ENCODE measurements at places on chromosomes 7 and 10. TPM values are rescaled to one million over a fixed set of nuclear protein-coding genes. Genes with fewer than 3 reads are reported as not detected.

Gene CFAP43
- polyA plus RNA-seq: 3.5 TPM

DNA sequence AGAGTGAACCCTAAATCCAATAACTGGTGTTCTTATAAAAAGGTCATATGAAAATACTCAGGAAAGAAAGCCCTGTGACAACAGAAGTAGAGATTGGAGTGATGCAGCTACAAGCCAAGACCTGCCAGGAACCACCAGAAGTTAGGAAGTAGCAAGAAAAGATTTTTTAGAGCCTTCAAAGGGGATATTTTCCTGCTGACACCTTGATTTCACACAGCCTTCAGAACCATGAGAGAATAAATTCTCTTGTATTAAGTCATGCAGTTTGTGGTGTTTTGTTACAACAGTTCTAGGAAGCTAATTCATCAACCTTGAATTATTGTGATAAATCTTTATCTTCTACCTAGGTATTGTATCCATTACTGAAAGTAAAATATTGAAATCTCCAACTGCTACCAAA is 81.0 kb downstream of the HYCC1 start:
- H3K27ac ChIP-seq: no peak overlapping the region
- H3K4me1 ChIP-seq: no peaks in the 10 kb centered on the region
- no peak for DNase-seq

Gene TMEM26
- polyA plus RNA-seq: 0.14 TPM

DNA sequence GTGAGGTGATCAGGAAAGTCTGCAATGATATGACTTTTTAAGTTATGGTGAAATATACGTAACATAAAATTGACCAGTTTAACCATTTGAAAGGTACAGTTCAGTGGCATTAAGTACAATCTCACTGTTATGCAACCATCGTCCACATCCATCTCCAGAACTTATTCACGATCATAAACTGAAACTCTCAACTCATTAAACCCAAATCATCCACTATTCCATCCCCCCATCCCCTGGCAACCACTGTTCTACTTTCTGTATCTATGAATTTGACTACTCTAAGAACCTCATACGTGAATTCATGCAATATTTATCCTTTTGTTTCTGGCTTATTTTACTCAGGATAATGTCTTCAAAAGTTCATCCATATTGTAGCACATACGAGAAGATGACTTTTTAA is 48.4 kb downstream of the TFAM start:
- DNase-seq: no peak
- no peak overlapping the region for H3K4me3 ChIP-seq
- no peaks in the 10 kb centered on the region for H3K4me1 ChIP-seq
- no peaks in the 10 kb centered on the region for H3K27me3 ChIP-seq

DNA sequence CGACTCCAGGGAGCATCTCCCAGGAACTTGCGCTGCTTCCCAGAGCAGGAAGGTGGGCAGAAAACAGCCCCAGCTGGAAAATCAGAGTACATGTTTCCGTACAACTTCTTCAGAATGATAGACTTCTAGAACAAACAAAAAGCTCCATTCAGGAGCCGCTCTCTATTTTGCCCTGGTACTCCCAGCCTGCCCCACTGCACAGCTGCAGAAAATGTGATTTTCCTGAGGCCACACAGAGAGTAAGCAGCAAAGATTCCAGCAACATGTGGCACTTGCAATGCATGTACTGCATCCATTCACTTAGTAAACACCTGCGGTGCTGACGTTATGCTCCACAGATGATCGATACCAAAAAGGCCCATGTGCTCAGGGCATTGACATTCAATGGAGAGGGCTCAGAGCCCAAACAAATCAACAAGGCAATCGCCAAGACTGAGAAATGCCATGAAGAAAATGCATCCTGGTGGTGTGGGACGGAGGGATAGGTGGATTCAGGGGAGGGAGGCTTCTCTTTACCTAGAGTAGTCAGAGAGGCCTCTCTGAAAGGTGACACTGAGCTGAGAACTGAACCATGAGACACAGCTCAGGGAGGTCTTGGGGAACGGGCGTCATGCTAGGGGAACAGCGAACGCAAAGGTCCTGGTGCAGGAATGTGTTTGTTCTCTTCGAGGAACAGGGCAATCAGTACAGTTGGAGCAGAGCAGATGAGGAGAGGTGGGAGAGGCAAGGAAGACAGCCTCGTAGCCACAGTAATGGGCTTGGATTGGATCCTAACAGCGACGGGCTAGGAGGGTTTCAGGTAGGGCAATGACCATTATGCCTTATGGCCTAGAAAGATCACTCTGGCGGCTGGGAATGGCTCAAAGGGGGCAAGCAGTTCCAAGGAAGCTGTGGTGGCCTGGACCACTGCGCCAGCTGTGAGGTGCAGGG is 35.3 kb upstream of the DUSP5 start:
- H3K36me3 ChIP-seq: no peaks in the 10 kb centered on the region
- no peaks in the 10 kb centered on the region for H3K4me1 ChIP-seq
- no peak for DNase-seq
- H3K27me3 ChIP-seq: no peaks in the 10 kb centered on the region
- no peak overlapping the region for H3K27ac ChIP-seq

DNA sequence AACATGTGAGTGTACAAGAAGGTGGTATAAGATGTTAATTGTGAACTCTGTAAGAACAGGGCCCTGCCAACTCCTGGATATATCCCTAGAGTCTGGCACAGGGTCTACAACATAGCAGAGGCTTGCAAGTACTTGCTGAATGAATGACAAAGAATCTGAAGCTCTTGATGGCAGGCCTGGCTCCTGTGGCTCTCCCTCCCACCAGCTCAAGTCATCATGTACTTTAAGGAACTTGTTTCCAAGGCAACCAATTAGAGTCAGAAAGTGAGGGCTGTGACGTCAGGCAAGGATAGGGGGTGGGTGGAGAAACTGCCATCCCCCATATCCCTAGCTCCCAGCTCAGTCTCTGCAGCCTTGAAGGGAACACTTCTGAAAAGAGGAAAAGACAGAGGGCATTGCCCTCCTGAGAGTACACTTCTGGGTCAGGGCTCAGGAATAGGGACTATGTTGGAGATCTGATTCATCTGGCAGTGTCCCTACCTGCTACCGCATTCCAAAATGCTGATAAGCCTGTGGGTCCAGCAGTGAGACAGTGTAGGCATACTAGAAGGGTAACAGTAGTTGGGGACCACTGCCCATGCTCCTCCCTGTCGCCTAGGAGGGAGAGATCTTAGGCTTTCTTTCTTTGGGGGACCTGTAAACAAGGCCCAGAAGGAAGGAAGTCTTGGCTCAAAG is 34.6 kb upstream of the BTRC start:
- no peak overlapping the region for H3K4me3 ChIP-seq
- no peak overlapping the region for H3K27ac ChIP-seq
- no peaks in the 10 kb centered on the region for H3K27me3 ChIP-seq

DNA sequence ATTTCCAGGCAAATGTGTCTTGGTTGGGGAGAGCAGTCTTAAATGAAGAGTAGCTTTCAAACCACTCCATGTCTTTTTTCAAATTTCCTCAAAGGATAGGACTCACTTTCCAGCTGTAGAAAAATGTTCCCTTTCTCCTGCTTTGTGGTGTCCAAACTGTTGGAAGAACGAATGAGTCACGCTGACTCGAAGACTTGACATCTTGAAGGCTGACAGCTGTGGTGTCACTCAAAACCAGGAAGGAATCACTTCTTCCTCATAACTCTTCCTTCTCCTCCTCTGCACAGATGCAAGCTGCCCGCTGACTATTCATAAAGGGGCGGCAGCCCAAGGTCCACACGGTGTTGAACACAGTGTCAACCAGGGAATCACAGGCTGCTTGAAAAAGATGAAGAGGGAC is 19.2 kb downstream of the PLA2G12B start:
- no peak for DNase-seq
- peaks cover 3% of the 10 kb centered on the region for H3K27me3 ChIP-seq
- no peaks in the 10 kb centered on the region for H3K4me1 ChIP-seq
- H3K36me3 ChIP-seq: no peaks in the 10 kb centered on the region
- H3K27ac ChIP-seq: no peak overlapping the region

DNA sequence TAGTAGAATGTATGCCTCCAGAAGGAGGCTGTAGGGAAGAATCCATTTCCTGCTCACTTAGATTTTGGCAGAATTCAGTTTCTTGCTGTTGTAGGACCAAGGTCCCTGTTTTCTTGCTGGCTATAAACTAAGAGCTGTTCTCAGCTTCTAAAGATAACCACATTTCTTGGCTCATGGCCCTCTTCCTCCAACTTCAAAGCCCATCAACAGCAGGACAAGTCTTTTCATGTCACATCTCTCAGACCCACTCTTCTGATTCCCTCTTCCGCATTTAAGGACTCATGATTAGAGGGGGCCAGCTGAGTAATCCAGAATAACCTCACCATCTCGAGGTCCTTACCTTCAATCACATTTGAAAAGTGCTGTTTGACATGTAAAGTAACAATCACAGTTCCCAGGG is 8.2 kb upstream of the LSM8 start:
- no peaks in the 10 kb centered on the region for H3K27me3 ChIP-seq
- no peaks in the 10 kb centered on the region for H3K4me1 ChIP-seq
- H3K4me3 ChIP-seq: no peak overlapping the region
- DNase-seq: no peak
- no peak overlapping the region for H3K27ac ChIP-seq

Gene RUFY2
- polyA plus RNA-seq: 7.8 TPM
